ENCODE measurements at places on chromosomes 6 and 20. TPM values are rescaled to one million over a fixed set of nuclear protein-coding genes. Genes with fewer than 3 reads are reported as not detected.

GRCh38 chr6:73649783-73650182 lies 4.0 kb downstream of the SLC17A5 start:
- DNase-seq = no peak

DNA sequence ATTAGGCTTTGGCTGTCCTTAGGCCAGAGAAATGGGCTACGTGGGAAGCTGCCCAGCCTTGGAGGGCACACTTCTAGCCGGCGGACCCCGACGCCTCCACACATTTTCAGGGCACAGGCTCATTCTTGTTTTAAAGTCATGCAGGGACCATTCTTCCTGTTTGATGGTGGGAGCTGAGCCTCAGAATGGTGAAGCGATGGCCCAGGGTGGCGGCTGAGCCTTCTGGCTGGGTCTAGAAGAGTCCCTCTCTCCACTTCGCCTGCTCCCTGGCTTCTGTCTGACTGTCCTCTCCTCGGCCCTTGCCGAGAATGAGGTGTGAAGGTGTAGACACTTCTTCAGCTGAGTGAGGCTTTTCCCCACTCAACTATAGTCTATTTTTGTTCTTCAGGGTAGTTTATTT lies 114.4 kb downstream of the SULF2 start:
- no peak for DNase-seq

DNA sequence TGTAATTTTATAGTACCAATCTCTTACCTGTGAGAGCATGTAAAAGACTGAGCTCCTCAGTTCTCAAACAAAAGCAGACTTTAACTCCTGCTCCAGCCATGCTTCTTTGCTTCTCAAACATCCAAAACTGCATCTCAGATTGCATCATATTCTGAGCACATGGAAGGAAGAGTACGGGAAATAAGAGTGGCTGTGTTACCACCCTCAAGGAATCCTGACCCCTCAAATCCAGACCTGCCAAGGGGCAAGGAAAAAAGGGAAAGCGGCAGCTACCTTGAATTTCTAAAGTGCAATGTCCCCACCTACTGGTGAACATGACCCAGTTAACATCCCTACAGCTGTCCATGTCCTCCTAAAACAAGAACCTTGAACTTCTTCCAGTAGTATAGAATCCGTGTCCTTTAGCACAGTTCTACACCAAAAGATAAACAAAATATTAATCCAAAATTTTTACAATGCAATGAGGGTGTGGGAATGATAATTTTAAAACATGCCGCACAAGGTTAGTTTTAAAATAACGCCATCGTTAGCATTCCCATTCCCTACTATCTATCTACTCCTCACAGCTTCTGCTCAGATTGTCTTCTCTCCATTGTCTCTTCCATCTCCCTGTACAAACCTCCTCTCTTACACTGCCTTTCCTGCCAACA lies 34.1 kb upstream of the HLA-DQB1 start:
- DNase-seq = peak; percentile 25

DNA sequence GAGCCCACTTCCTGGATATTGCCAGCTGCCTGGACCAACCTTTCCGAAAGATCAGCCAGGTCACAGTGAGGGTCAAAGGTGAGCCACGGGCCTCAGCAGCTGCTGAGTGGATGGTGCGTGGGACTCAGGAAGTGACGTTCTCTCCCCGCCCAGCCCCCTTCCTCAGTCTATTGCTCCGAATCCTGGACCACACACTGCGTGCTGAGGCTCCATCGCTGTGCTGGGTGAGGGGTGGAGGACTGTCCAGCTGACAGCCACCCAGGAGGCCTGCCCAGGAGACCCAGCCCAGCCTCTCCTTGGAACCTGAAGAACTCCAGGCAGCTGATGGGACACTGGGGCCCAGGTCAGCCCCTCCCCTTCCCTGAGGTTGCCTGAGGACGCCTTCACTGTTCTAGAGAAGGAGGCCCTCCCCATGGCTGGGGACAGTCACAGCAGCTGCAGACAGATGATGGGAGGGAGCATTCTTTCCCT lies 94.4 kb upstream of the CD93 start:
- DNase-seq = no peak

- no peak for DNase-seq
These were observed 4.8 kb upstream of the ADGB start for GRCh38 chr6:146593986-146594385.

GRCh38 chr6:163337958-163338357 lies 76.6 kb upstream of the QKI start:
- DNase-seq = no peak

GRCh38 chr6:125477844-125478243 lies 176.1 kb upstream of the HDDC2 start:
- DNase-seq = no peak

DNA sequence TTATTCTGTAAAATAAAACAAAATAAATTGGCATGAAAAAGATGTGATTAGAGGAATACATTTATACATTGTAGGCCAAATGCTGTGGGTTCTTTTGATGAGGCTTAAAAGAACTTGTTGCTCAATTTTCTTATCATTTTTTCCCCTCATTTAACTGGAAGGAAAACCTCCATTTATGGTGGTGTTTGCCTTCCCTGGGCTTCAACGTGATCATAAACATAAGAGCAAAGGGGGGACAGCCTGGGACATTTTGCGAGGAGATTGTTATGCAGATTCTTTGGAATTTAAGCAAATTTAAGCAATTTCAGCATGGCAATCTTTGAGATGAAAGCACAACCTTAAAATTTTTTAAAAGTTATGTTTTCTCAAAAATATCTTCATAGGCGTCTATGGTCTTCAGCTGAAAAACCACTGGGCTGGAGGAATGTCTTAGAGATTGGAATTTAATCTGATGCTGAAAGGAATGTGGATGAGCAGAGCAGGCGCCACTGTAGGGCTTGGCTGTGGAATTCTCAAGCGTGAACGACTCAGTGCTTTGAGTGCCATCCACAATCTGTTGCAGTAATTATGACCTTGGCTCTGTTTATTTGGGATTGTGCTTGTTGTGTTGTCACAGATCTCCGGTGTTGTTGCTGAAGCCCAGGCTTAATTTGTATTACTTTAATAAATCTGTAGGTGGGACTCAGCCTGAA lies 149.4 kb upstream of the MLIP start:
- DNase-seq = peak; percentile 66

GRCh38 chr6:150204705-150205472 lies 62.0 kb downstream of the PPP1R14C start:
- no peak for DNase-seq

DNA sequence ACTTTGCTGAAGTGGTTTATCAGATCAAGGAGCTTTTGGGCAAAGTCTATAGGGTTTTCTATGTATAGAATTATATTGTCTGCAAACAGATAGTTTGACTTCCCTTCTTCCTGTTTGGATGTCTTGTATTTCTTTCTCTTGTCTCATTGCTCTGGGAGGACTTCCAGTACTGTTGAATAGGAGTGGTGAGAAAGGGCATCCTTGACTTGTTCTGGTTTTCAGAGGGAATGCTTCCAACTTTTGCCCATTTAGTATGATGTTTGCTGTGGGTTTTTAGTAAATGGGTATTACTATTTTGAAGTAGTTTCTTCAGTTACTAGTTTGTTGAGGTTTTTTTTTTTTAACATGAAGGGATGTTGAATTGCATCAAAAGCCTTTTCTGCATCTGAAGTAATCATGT lies 36.1 kb downstream of the KCNS1 start:
- DNase-seq = no peak

DNA sequence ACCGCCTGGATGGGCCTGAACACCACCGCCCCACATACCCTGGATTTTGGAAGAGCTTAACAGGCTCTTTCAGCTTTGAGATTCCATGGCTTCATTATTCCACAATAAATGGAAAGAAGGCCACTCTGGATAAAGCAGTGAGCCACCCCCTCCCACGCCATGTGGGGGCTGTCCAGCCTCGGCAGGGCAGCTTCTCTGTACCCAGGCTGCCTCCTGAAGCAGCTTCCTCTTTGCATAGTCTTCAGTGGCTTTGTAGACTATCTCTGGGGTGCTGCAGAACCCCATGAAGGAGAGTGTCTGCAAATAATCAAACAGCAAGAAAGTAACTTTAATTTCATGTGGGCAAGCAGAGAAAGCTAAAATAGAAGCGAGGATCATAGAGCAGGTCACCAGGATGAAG lies 96.6 kb upstream of the NXT1 start:
- no peak for DNase-seq

- DNase-seq = no peak
These were observed 14.3 kb downstream of the STX7 start for GRCh38 chr6:132498638-132499037.

DNA sequence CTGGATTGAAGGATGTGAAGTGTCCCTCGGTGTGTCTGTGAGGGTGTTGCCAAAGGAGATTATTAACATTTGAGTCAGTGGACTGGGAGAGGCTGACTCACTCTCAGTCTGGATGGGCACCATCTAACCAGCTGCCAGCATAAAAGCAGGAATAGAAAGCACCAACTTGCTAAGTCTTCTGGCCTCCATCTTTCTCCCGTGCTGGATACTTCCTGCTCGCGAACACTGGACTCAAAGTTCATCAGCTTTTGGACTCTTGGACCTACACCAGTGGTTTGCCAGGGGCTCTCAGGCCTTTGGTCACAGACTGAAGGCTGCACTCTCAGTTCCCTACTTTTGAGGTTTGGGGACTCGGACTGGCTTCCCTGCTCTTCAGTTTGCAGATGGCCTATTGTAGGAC lies 220.3 kb upstream of the LRFN2 start:
- DNase-seq = no peak

DNA sequence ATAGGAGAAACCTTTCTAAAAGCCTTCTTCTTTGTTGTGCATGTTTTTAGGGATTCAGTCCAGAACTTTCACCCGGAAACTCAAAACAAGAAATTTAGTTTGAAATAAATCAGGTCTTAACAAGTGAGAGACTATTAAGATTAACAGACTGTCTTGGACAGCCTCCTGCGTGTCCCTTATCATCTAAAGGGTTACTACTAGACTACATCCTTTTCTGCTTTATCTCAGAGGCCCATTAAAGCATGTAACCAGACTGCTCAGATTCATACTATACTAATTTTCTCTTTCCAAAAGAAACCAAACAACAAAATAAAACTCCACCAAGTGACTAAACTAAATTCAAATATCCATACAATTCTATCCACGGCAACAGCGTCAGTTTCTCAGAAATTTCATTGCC lies 173.8 kb downstream of the GMPR start:
- no peak for DNase-seq

GRCh38 chr6:119961450-119961849 lies 611.9 kb upstream of the MAN1A1 start:
- peak; percentile 3 for DNase-seq

DNA sequence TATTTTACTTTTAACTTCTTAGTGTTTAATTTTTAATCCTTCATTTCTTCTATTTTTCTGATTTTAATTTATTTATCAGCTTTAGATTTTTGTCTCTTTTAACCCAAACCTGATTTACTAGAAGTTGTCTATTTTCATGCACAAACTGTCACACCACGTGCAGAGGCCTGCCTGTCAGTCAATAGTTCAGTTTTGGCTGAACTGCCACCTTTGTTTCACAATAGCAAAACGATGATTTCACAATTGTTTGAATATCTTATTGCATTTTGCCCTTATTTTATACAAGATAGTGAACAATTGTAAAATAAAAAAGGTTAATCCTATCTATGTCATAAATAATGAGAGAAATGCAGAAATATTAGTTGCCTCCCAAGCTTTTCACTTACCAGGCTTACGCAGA lies 24.0 kb upstream of the PPP1R3G start:
- no peak for DNase-seq

DNA sequence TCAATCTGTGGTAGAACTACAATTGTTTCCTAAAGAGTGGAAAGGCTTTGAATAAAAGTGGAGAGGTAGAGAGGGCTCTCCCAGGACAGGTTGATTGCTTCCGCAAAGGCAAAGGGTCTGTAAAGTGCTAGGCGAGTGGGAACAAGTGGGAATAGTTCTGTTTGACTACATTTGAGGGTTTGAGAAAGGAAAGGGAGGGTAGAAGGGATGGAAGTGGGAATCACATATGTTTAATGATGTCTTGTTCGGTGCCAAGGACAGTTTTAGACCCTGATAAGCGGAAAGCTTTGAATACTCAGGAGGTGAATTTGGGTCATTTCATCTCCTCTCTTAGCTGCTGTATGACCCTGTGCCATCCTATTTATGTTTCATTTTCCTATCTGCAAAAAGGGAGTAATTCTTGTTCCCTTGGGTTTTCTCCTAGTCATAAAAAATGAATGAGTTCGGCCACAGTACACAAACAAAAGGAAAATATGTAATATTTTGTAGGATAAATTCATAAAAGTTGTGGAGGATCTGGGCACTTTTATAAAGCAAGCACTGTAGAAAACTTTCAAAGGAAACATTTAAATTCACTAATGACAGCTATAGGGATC lies 1.7 kb upstream of the PIM1 start:
- no peak for DNase-seq

GRCh38 chr6:16898640-16899396 lies 137.6 kb upstream of the ATXN1 start:
- DNase-seq = no peak

DNA sequence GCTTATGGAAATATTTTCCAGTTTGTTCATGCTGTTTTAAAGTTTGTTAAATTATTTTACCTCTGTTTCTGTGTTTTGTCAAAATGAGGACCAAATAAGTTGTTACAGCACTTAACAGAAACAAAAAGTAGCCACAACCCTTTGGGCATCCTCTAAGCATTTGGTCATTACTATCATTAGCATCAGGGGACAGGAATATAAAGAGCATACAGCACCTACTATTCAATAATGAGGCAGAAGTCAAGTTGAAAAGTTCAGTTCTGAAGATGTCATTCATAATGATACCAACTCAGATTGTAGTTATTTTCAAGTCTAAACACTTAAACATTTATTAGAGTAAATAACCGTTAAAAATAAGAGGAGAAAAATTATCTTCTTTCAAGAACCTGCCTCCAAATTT lies 862.3 kb upstream of the FLRT3 start:
- no peak for DNase-seq

- DNase-seq = peak; percentile 73
These were observed 17.5 kb downstream of the ACSS1 start for GRCh38 chr20:25040438-25040831.

- peak; percentile 52 for DNase-seq
These were observed 49.3 kb downstream of the EZR start for GRCh38 chr6:158769771-158770432.

DNA sequence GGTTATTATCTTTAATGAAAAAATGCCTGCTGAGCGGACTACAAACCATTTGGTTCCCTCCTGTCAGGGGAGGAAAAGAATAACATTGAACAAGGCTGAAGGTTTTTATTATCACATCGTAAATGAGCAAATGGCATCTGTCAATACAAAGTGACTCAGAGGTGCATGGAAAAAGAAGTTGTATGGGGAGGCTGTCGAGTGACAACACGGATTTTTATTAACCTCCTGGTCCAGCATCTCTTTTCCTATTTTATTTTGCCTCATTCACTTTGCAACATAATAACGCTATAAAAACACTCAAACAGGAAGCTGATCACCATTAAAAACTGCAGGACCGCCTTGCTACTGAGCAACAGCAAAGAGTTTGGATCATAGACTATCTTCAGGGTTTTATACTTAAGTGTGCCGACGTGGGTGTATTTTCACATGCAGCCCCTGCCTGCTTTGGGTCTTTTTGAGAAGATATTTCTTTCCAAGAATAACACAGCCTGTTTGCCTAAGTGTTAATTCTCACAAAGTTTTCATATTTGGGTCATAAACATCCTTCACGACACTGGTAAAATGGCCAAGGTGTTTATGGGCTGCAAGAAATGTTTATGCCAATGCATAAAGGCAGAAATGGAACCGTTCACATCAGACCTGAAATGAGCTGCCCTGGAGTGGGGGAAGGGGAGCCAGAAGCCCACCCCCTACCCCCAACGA lies 132.1 kb upstream of the SALL4 start:
- no peak for DNase-seq

ADGRF5 gene
- 0.54 TPM for total RNA-seq

CRISP3 gene
- not detected for total RNA-seq

LPA gene
- not detected for total RNA-seq

TPX2 gene
- 41.6 TPM for total RNA-seq
